Type B pancreatic cell (in vitro differentiated cells): ENCODE measurements at places on chromosomes 5 and 9. TPM values are rescaled to one million over a fixed set of nuclear protein-coding genes. Genes with fewer than 3 reads are reported as not detected.

The PRRT1B gene
- total RNA-seq: 3.0 and 5.6 TPM in 2 replicates

The AK8 gene
- 4.6 and 5.5 TPM in 2 replicates for total RNA-seq

The NIPSNAP3A gene
- 17.1 and 25.6 TPM in 2 replicates for total RNA-seq

DNA sequence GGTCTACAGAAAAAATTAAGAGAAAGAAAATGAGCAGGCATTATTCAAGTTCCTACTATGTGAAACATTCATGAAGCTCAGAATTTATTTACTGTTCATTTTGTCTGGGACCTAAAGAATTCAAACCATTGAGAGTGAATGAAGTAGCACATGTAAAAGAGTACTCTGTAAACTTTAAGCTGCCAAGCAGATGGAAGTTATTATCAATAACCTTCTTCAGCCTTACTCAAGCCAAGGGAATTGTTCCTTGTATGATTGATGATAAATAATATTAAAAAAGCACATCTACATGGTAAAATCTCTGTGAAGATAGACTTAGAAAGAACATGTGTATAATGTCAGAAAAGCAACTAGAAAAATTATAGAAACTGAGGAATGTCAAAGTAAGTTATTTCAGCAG is 17.8 kb upstream of the GLIS3 start:
- H3K4me1 ChIP-seq: peaks cover 18% of the 10 kb centered on the region
- peaks cover 3% of the 10 kb centered on the region for H3K27me3 ChIP-seq
- DNase-seq: no peak
- H3K4me3 ChIP-seq: peak overlapping the region; percentile 0
- H3K27ac ChIP-seq: no peak overlapping the region
- no peaks in the 10 kb centered on the region for H3K36me3 ChIP-seq

DNA sequence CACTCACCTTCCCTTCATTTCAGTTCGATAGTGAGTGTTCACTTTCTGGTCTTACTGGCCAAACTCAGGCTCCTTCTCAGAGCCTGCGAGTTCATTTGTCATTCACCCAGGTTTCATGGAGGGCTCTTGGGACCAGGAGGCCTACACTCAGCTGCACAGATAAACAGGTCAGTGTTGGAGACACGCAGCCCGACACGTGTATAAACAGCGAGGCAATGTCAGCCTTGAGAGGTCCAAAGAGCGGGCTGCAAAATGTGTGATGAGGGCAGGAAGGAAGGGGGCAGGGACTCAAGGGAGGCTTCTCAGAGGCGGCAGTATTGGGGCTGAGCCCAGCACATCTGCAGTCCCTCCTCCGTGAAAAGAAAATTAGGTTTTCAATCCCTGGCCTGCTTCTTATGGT is 82.6 kb upstream of the ZNF618 start:
- peak; percentile 39 for DNase-seq
- H3K4me1 ChIP-seq: peaks cover 7% of the 10 kb centered on the region
- H3K36me3 ChIP-seq: no peaks in the 10 kb centered on the region
- H3K27me3 ChIP-seq: peaks cover 47% of the 10 kb centered on the region
- no peak overlapping the region for H3K4me3 ChIP-seq
- no peak overlapping the region for H3K27ac ChIP-seq

- DNase-seq: no peak
- peaks cover 16% of the 10 kb centered on the region for H3K4me1 ChIP-seq
- H3K27ac ChIP-seq: peak overlapping the region; percentile 24
- H3K36me3 ChIP-seq: peaks cover 22% of the 10 kb centered on the region
- peak overlapping the region; percentile 97 for H3K4me3 ChIP-seq
These were observed 724 bp downstream of the NDUFS6 start for GRCh38 chr5:1801967-1802295.

DNA sequence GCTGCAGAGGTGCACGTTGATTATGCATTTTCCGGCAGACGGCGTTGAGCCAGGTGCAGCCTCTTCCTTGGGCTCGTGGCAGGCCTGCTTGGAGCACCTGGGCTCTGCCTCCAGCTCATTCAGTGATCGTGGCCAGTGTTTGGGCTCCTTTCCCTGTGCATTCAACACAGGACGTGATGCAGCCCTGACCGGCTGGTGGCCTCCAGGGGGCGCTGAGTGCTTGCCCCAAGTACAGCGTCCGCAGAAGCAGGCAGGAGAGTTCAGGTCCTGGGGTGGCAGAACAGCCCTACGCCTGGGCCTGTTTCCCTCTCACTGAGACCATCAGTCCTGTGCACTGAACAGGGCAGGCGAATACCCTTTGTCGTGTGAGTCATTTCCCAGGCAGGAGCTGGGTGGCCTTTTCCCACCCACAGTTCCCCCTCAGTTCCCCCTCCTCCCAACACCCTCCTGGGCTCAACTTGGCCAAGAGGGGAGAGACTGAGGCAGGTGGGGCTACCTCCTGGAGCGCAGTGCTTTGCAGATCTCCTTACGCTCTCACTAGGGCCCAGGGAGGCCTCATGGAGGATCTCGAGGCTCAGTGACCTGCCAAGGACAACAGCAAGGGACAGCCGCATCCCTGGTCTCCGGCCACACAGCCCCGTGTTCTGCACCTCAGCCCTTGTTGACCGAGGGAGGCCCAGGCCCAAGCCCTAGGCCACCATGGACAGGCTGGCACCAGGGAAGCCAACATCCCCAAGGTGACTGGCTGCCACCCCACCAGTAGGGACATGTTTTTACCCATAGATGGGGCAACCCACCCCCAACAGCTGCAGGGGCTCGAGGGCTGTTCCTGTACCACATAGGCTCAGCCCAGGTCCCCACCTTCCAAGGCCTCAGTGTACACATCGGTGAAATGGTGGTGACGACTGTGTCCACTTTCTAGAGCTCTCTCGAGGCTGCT is 52.9 kb downstream of the LRSAM1 start:
- no peak overlapping the region for H3K4me3 ChIP-seq
- H3K27ac ChIP-seq: peak overlapping the region; percentile 85
- no peaks in the 10 kb centered on the region for H3K27me3 ChIP-seq
- no peaks in the 10 kb centered on the region for H3K4me1 ChIP-seq
- DNase-seq: peak; percentile 85

DNA sequence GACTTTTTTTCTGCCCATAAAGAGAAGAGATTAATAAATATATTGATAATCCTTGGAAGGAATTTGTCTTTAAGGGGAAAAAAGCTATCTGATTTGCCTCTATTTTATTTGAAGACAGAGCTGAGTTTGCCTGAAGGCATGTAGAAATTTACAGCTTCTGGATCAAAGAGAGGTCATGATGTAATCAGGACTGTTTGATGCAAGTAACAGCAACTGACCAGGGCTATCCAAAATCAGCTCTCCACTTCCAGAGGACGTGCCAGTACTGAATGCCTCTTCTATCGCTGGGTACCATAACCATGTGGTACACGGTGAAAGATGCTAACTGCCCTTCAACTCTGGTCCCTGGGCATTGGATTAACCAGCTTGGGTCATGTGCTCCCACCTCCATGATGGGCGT is 90.6 kb downstream of the ZFAND5 start:
- no peak for DNase-seq
- no peak overlapping the region for H3K27ac ChIP-seq
- no peaks in the 10 kb centered on the region for H3K4me1 ChIP-seq
- H3K36me3 ChIP-seq: no peaks in the 10 kb centered on the region
- peaks cover 12% of the 10 kb centered on the region for H3K27me3 ChIP-seq
- no peak overlapping the region for H3K4me3 ChIP-seq

DNA sequence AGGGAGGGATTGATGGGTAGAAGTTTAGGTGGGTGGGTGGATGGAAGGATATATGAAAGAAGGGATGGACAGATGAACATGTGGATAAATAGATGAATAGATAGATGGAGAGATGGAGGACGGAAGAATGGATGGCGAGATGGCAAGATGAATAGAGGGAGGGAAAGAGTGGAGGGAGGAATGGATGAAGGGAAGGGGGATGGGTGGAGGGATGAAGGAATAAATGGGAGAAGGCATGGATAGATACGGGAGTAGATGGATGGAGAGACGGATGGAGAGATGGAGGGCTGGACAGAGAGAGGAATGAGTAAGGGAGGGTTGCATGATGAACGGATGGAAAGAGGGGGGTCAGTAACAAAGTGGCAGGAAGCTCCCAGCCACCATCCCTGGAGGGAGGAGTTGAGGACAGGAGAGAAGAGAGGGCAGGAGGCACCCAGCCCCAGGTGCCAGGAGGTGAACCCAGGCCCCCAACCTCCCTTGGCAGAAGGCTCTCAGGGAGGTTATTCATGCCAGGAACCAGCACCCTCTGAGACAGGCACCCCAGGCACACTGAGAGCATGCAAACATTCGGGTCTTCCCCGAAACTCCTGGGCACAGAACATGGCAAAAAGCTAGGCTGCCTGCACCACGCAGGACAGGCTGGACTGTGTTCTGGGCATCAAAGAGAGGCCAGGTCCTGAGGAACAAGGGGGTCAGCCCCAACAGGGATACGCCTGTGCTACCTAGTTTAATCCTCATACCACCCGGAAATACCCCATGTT is 9.1 kb downstream of the SARDH start:
- H3K27ac ChIP-seq: no peak overlapping the region
- no peak overlapping the region for H3K4me3 ChIP-seq
- H3K4me1 ChIP-seq: no peaks in the 10 kb centered on the region
- H3K27me3 ChIP-seq: peaks cover 5% of the 10 kb centered on the region
- no peaks in the 10 kb centered on the region for H3K36me3 ChIP-seq

DNA sequence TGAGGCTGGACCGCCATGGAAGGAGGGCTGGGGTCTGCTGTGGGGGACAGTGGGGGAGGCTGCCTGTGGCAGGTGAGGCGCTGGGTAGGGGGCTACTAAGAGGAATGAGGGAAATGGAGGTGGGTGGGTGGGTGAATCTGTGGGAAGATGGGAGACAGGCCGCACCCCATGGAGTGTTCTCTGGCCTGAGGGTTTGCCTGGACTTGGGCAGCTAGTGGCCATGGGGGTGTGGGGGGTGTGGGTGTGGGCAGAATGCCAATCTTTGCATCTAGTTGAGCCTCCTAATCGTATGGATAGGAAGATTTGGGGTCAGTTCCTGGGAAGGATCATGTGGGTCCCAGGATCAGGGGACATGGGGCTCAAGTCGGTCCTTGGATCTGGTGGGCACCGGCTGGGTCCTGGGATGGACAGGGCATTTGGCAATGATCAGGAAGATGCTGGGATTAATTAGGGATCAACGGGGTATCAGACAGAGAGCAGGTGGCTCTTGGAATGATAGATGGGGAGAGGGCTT is 518 bp downstream of the ZDHHC12 start:
- DNase-seq: no peak
- peaks cover 25% of the 10 kb centered on the region for H3K4me1 ChIP-seq
- no peaks in the 10 kb centered on the region for H3K36me3 ChIP-seq
- peak overlapping the region; percentile 77 for H3K27ac ChIP-seq

- no peaks in the 10 kb centered on the region for H3K4me1 ChIP-seq
- no peak for DNase-seq
- H3K27ac ChIP-seq: no peak overlapping the region
- H3K27me3 ChIP-seq: no peaks in the 10 kb centered on the region
These were observed 294.0 kb upstream of the EFNA5 start for GRCh38 chr5:107964722-107965121.

DNA sequence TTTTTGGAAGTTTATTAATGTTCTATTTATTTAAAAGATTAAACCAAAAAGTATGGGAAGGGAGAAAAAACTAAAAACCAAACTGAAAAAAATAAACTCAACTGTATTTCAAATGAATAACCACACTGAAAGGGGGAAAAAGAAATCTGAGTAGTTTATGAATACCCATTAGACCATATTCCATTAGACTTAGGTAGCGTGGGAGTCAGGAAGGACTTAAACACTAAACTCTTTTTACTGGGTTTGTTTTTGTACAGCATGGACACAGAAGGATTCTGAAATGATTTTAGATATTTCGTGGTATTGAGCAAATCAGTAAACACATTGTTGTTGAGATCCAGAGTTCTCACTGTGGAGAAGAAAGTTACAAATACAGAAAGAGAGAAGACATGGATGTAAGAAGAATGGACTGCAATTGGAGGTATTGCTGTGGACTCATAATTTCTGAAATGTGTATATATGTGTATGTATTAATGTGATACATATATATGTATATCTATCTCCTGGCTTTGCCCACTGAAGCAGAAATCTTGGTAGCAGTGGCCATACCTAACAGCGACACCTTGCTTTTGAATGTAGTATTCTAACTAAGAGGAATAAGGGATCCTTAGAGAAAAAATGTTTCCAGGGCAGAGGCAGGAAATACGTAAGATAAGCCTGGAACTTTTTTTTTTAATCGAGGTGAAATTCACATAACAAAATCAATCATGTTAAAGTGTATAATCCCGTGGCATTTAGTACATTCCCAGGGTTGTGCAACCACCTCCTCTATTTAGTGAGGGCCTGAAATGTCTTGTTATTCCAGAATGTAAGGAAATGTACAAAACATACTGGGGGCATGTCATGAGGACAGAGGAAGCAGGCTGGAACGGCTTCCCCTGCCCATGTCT is 228.8 kb downstream of the SMARCA2 start:
- peaks cover 6% of the 10 kb centered on the region for H3K36me3 ChIP-seq
- H3K4me1 ChIP-seq: peaks cover 27% of the 10 kb centered on the region
- H3K27ac ChIP-seq: peak overlapping the region; percentile 97
- H3K4me3 ChIP-seq: peak overlapping the region; percentile 3
- no peak for DNase-seq
- no peaks in the 10 kb centered on the region for H3K27me3 ChIP-seq

DNA sequence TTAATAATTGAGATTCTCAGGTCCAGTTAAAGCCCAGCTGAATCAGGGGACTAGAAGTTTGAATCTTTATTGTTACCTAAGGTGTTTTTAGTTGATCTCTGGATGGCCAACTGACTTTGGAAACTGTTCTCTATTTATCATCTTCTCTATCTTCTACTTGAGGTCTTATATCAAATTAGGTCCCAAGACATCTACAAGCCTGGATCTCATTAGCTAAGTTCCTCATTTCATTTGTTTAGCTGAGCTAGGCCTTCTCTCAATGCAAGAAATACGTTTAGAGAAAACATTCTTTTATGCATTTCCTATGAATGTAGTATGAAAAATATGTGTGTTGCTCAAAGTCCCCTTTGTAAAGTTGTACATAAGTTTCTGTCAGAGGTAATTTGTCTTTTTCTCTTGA is 196.6 kb downstream of the PTTG1 start:
- no peak for DNase-seq
- no peaks in the 10 kb centered on the region for H3K4me1 ChIP-seq
- peaks cover 16% of the 10 kb centered on the region for H3K27me3 ChIP-seq
- peaks cover 4% of the 10 kb centered on the region for H3K36me3 ChIP-seq
